ENCODE measurements at places on chromosomes 5 and 9.

DNA sequence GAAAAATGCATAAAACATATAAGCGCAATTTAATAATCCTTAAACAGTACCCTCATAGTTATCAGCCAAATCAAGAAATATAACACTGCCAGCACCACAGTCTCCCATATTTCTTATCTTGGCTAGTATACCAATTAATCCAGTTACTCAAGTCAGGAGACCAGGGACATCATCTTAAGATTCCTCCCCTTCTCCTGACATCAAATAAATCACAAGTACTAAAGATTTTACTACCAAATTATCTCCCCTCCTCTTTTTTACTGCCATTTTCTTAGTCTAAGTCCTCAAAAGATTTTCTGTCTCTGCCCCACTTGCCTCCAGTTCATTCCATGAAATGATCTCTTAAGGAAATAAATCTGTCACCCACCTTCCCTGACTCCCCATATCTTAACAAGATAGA, 37.0 kb downstream of the STRBP start:
- DNase-seq: no peak

- DNase-seq: no peak
Measured at GRCh38 chr5:136087961-136088871, 44.4 kb upstream of the SMAD5 start.

- peak; percentile 99 for DNase-seq
Measured at GRCh38 chr9:111631214-111631971, at the start of gene DNAJC25. Gene DNAJC25 (plus strand): TSS chr9:111631334. CDS start chr9:111631408, 74 bp downstream.

GRCh38 chr5:73450672-73451223, 2.2 kb upstream of the FOXD1 start:
- DNase-seq: no peak
